ENCODE measurements at places on chromosomes 5 and 9.

GRCh38 chr9:116842658-116843057 lies 155.6 kb downstream of the TRIM32 start:
- DNase-seq = no peak

GRCh38 chr5:142134331-142135010 lies 25.9 kb downstream of the NDFIP1 start:
- DNase-seq = no peak

GRCh38 chr9:26694381-26695297 lies 198.0 kb downstream of the CAAP1 start:
- DNase-seq = no peak

DNA sequence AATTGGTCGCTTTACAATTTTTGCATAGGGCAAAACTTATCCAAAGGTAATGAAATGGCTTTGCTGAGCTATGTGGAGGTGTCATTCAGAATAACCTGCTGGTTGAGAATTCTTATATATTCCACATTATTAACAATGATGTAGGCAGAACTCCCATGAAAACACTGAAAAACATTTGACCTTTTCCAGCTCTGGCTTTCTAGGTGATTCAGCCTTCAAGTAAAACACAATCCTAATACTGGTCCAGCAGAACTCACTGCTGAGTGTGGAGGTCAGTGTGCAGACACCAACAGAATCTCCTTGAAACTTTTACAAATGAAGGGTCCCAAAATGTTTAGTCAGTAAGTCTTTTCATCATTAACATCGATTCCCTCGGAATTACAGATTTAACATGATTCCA lies 162.0 kb upstream of the EFNA5 start:
- DNase-seq = no peak

GRCh38 chr9:31671011-31671410 lies 713.4 kb upstream of the ACO1 start:
- DNase-seq = no peak

- no peak for DNase-seq
These were observed 29.6 kb downstream of the RNF145 start for GRCh38 chr5:159179529-159180305.

- no peak for DNase-seq
These were observed 74.1 kb downstream of the PAX5 start for GRCh38 chr9:36959681-36960574.

- no peak for DNase-seq
These were observed 133.3 kb upstream of the DMRT1 start for GRCh38 chr9:708182-708550.

GRCh38 chr9:20643660-20644059 lies 21.4 kb upstream of the MLLT3 start:
- no peak for DNase-seq

GRCh38 chr9:38671748-38672147 lies 48.2 kb downstream of the FAM240B start:
- no peak for DNase-seq

DNA sequence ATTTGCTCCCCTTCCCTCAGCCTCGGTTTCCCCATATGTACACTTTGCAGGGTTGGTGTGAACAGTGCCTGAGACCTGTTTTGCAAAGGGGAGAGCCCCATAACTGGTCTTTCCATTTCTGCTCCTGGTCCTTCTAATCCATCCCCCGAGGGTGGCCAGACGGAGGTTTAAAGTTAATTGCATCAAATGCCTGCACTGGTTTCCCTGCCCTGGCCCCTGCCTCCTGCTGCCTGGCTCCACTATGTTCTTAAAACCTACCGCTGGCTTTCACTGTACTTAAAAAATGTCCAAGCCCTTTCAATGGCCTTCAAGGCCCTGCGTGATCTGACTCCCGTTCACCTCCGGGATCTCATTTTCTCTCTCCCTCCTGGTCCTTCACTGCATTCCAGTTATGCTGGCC lies 183.0 kb downstream of the RGS3 start:
- DNase-seq = no peak

DNA sequence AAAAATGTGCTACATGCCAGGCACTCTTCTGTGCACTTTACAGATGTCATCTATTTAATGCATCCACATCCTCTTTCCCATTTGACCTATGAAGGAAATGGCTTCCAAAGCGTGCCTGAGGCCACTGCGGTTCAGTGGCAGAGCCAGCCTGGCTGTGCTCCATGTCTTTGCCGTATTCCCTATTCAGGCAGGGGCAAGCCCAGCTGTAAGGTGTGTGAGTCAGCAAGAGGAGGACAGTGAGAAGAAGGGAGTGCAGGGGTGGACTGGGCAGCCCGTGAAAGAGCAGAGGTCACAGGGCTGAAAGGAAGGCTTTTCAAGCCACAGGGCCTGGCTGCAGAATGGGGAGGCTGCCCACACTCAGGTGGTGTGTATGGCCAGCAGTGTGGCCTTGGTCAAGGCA lies 91.7 kb downstream of the HRH2 start:
- no peak for DNase-seq

- DNase-seq = no peak
These were observed 118.7 kb upstream of the CD180 start for GRCh38 chr5:67315082-67315989.

DNA sequence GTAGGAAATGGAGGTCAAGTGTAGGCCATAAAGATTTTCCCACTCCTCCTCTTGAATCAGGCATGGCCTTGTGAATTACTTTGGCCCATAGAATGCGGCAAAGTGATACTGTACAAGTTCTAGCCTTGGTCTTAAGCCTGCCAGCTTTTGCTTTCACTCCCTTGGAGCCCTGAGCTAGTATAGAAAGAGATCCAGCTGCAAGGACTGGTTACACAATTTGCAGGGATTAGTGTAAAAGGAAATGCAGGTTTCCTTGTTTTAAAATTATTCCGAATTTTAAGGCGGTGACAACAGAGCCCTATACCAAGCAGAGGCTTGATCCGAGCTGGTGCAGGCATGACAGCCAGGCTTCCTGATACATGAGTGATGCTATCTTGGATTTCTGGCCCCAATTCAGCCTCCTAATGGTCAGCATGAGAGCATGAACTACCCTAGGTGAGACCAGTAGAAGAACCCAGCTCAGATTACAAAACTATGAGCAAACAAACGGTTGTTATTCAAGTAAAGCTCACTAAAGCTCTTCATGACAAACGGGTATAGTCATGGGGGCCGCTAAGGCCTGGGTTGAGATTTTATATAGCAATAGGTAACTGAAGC lies 257.9 kb downstream of the DOCK8 start:
- no peak for DNase-seq

DNA sequence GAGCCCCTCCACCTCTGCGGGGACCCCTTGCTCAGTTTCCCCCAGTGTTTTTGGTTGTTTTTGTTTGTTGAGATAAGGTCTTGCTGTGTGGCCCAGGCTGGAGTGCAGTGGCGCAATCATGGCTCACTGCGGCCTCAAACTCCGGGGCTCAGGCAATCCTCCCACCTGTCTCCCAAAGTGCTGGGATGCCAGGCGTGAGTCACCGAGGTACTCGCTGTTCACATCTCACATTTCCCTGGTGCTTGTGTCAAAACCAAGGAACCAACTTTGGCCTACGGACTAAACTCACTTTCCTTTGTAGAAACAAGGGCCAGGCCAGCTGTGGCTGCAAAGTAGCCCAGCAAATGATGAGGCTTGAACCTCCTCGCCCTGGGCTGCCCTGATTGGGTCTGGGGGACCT lies 9.7 kb upstream of the AJM1 start:
- DNase-seq = no peak

DNA sequence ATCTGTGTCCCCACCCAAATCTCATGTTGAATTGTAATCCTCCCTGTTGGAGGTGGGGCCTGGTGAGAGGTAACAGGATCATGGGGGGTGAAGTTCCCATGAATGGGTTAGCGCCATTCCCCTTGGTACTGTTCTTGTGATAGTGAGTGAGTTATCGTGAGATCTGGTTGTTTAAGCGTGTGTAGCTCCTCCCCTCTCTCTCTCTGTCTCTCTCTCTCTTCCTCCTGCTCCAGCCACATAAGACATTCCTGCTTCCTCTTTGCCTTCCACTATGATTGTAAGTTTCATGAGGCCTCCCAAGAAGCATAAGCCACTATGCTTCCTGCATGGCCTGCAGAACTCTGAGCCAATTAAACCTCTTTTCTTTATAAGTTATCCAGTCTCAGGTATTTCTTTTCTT lies 28.8 kb downstream of the C5orf15 start:
- no peak for DNase-seq

- DNase-seq = no peak
These were observed 59.5 kb upstream of the PCSK1 start for GRCh38 chr5:96492459-96493047.

DNA sequence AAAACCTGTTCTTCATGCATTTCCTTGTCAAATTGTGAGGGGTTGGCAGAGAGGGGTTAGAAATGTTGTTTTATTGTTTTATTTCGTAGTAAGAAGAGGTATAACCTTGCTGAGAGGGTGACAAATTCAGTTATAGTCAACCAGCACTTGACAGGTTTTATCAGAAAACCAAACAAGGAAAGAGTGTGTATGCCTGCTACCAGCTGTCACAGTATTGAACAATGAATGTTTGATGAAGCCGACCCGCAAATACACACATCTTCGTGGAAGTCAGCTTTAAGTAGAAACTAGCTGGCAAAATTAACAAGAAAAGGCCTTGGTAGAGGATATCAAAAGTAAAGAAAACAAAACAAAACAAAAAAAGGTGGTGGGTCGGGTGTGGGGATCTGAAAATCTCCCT lies 214.6 kb upstream of the TLE4 start:
- DNase-seq = no peak

DNA sequence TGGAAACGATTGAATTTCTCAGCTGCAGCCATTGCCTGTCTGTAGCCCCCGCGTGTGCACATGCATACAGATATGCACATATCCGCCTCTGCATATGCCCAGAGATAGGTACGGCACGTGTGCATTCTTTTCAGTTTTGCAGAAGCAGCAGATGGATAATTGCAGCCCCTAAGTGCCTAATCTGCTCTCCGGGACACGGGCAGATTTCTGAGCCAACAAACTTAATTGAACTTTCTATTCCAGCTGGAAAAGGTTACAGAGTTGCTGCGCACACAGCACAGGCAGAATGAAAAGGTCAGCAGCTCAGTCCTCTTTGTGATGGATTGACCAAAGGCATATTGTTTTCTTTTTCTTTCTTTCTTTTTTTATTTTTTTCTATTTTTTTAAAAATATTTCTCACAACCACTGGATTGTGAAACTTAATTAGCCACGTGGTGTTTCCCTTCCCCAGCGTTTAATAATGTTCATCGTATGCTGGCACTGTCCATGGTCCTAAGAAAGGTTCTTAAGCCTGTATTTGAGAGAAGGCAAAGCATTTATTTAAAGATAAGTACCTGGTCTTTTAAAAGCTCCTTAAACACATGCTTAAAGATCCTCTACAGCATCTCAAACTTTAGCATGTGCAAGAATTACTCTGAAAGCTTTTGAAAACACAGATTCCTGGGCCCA lies 270.2 kb upstream of the BRINP1 start:
- no peak for DNase-seq

DNA sequence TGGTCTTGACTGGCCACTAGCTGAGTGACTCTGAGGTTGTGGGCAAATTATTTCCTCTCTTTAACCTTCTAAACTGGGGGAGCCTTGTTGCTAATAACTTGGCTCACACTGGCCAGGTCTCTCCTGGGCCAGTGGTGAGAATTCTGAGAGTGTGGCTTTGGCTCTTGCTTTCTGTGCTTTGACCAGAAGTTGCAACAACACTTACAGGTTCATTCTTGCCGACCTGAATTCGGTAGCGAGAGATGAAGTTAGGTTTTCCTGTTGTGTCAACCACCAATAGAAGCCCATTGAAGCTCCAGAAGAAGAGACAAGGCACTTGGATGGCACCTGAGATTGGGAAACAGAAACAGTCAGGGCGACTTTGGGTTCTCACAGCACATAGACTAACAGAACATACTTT lies 19.8 kb downstream of the FAXDC2 start:
- no peak for DNase-seq

DNA sequence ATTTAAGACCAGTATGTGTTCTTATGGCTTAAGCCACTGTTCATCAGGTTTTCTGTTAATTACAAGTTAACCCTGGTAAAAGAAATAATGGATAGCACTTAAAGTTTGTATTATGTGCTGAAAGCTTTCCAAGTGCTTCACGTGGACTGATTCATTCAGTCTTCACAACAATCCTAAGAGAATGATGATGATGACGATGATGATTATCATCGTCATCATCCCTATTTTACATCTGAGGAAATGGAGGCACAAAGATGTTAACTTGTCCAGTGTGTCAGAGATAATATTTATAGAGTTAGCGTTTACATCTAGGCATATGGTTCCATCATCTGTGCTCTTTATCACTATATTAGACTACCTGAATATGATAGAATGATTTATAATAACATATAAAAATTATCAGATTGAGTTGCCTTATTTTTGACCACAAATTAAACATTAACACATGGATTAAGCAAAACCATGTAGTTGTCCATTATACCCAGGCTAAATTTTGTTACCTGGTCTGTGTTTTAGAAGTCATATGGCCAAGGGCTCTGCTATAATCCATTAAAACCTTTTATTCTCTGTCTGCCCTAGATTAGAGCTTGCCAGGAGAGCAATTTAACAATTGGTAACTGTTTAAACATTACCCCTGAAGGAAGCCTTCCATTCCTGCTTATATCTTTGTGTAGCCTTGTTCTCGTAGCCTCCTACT lies 102.3 kb upstream of the MAP3K1 start:
- no peak for DNase-seq

- no peak for DNase-seq
These were observed 44.5 kb upstream of the NR3C1 start for GRCh38 chr5:143447983-143448382.

DNA sequence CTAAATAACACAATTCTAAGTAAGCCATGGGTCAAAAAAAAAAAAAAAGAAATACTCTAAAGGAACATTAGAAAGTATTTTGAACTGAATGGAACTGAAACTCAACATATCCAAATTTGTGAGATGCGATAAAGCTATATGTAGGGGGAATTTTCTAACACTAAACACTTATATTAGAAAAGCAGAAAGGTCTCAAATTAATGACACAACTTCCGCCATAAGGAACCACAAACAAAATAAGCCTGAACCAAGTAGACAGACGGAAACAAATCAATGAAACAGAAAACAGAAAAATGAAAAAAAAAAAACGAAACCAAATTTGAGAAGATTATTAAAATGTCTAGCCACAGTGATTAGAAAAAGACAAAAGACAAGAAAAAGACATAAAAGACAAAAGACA lies 39.9 kb downstream of the ADAMTS6 start:
- DNase-seq = no peak

DNA sequence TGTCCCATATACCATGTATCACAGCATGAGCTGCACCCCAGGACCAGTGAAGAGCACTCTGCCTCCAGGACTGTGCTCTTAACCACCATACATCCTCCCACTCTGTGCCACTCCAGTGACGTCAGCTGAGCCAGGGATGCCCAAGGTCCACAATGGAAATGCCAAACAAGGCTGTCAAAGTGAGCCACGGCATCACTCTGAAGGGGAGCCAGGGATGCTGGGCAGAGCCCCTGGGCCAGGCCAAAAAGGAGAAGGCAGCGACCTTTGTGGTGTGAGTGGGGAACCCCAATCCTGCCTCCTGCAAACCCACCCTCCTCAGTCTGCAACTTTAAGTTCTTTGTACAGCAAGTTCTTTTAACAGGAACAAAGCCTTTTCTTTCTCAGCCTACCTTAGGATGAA lies 242.7 kb downstream of the SYK start:
- no peak for DNase-seq

GRCh38 chr9:126833710-126834345 lies 26.6 kb upstream of the ZBTB34 start:
- DNase-seq = no peak

GRCh38 chr9:134751622-134752021 lies 110.0 kb downstream of the COL5A1 start:
- no peak for DNase-seq

All from stimulated activated CD8-positive, alpha-beta memory T cell treated with anti-CD3 and anti-CD28 coated beads, Interleukin-2, amount 100 ng/mL, for 1 hour (primary cell).